SK-N-SH (cell line): ENCODE measurements at places on chromosomes 16 and 17.

GRCh38 chr17:48335858-48336500 is 94.0 kb downstream of the SKAP1 start:
- peak; percentile 34 for DNase-seq

- DNase-seq: peak; percentile 79
Observed at GRCh38 chr16:15857724-15858560, 1.1 kb upstream of the MYH11 start.

- no peak for DNase-seq
Observed at GRCh38 chr16:11783319-11784037, 13.6 kb downstream of the ZC3H7A start.

- no peak for DNase-seq
Observed at GRCh38 chr17:17545031-17545820, 46.3 kb downstream of the PEMT start.

- DNase-seq: no peak
Observed at GRCh38 chr16:79805621-79806020, 205.1 kb upstream of the MAF start.

GRCh38 chr17:56540836-56541235 is 52.7 kb upstream of the NOG start:
- DNase-seq: no peak

DNA sequence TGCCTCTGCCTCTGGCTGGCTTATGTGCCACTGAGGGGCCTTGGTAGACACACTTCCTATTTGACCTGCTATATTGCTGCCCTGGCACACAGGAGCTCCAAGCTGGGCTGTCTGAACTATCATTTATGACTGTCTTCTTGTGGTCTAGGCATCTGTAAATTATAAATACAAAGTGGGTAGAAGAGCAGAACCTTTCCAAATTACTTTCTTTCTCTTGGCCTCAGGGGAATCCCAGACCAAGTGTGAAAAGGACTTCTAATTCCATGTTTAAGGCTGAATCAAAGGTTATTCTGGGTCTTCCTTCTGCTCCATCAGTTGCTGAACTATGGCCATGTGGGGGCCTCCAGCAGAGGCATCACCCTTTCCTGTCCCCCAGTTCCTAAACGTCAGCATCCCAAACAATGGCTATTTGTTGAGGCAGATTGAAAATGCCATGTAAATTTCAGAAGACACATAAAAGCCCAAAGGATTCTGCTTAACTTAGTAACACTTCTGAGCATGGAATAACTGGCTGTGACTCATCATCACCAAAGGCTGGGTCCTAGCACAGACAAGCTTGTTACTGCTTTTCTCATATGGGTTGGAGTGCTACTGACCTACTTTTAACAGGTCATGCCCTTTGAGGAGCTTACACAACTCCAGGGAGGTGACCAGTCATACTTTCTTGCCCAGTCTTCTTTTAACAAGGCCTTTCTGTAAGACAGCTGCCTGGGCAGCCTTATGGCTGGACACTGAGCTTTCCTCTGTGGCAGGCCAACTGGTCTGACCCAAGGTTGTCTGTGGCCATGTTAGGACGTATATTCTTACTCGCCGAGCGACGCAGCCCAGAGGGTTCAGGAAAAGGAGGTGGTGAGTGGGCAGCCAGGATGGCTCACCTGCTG is 154.8 kb downstream of the VPS53 start:
- DNase-seq: no peak

DNA sequence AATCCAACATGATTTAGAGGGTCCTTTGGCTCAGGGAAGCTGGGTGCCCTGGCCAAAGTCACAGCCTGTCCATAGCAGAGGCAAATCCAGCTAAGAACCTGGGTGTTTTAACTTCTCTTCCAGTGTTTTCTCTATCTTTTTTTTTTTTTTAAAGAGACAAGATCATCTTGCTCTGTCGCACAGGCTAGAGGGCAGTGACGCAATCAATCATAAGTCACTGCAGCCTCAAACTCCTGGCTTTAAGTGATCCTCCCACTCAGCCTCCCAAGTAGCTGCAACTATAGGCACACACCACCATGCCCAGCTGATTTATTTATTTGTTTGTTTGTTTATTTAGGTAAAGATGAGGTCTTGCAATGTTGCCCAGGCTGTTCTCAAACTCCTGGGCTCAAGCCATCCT is 14.8 kb upstream of the GRIN2A start:
- DNase-seq: no peak

DNA sequence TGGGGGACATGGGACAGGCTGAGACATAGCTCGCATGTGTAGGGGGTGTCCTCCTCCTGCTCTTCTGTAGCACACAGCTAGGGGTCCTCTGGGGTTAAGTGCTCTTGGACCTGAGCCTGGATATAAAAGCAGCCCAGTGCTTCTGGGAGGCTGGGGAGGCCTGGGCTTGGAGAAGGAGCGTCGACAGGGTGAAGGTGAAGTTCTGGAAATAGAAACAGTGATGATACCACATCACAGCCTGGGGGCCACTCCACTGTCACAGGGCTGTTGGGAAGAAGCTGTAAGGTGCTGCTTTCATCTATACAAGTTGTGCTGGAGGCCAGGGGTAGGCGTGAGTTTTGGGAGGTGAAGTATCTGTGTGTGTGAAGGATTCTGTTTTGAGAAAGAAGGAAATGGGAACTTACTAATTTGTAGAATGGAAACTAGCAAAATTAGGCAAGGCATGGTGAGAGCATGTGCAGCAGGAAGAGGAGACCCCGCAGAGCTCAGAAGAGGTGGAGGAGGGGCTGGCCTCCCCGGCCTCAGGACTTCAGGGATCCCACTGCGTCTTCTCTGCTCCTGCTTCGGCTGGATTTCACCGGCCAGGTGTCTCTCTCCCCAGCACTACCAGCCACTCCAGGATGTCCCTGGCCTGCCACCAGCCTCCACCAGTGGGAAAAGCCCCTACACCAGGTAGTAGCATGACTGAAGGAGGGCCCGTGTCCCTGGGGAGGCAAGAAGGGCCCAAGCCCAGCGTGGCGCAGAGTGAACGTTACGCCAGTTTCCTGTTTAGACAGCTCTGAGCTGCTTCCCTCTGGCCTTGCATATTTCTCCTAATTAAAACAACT is 19.4 kb downstream of the PLCG2 start:
- no peak for DNase-seq

DNA sequence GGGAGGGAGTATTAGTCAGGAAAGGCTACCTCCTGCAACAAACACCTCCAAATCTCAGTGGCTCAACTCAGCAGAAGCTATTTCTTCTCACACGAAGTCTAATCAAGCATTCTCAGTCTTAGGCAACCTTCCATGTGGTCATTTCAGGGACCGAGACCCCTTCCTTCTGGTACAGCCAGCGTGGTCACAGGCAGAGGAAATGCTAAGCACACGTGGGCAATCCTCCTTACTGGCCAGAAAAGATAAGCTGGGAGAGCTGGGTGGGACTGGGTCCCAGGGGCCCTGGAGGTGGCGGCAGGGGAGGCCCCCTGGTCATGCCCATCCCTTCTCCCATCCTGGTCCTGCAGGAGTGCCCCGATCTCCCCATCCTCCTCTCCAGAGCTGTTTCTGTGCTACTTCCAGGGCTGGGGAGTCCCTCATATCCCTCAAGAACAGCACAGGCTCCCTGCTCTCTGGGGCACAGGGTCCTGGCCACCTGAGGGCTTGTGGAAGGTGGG is 5.7 kb upstream of the CX3CL1 start:
- no peak for DNase-seq

- no peak for DNase-seq
Observed at GRCh38 chr17:42783062-42783790, 2.8 kb downstream of the WNK4 start.

DNA sequence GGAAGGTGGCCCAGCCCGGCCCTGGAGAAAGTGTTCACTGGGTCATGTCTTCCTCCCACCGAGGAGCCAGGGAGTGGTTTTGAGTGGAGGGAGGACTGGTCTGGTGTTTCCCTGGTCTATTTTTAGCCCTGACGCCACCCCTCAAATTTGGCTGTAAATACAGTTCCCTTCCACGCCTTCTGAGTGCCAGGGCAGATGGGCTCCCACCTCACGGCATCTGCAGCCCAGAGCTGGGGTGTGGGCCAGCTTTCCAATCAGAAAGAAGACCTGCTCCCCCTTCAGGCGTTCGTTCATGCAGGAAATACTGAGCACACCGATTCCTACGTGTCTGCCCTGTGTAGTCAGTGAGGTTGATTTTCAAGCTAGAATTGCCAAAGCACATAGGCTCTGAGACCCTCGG is 53.7 kb downstream of the SNX20 start:
- peak; percentile 42 for DNase-seq

- DNase-seq: no peak
Observed at GRCh38 chr17:17938388-17939107, 33.7 kb downstream of the TOM1L2 start.

- no peak for DNase-seq
Observed at GRCh38 chr17:27345141-27345904, 51.4 kb downstream of the WSB1 start.

GRCh38 chr17:337453-337852 is 15.2 kb downstream of the RPH3AL start:
- DNase-seq: no peak

- peak; percentile 85 for DNase-seq
Observed at GRCh38 chr16:3443108-3444031, at the start of the genes NAA60 and ZNF597. TSS of gene NAA60 (plus strand) at chr16:3443680. CDS start at chr16:3476228, 32,548 bp downstream. TSS of gene ZNF597 (minus strand) at chr16:3443504. CDS start at chr16:3443153, 351 bp downstream.

- DNase-seq: no peak
Observed at GRCh38 chr17:18981642-18982424, 22.7 kb downstream of the FAM83G start.

DNA sequence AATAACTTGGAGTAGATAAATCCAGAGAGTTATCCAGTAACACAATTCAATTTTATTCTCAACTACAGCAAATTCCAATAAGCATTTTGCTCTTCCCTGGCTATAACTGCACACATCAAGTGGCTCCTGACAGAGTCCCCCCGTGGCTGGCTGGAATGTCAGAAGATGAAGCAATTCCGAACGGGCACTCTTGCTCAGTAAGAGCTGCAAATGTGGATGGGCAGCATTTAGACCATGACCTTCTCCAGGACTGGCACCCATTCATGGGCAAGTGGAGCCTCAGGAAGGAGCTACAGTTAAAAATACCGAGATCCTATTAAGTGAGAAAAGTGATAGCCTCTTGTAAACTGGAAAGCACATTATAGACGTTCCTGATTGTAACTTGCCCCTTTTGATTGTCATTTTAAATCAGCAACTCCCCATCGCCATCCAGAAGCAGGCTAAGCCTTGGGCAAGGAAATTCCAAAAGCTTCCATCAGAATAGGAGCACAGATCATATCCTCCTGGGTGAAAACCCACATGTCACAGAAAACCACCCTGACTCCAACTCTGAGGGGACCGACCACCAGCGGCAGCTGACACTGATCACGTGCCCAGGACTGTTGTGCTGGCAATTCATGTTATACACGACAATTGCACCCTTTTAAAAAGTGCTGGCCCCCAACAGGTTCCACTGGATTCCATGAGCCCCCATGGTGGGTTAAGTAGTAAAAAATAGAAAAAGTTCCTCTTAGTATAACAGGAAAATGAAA is 7.1 kb downstream of the UBE2O start:
- no peak for DNase-seq

GRCh38 chr17:29710520-29710884 is 87.8 kb upstream of the CORO6 start:
- DNase-seq: no peak

- no peak for DNase-seq
Observed at GRCh38 chr16:84820305-84820684, 510 bp downstream of the CRISPLD2 start.

GRCh38 chr16:49200223-49200820 is 81.3 kb downstream of the CBLN1 start:
- no peak for DNase-seq

- DNase-seq: peak; percentile 44
Observed at GRCh38 chr17:80109713-80110446, 8.5 kb downstream of the GAA start.

DNA sequence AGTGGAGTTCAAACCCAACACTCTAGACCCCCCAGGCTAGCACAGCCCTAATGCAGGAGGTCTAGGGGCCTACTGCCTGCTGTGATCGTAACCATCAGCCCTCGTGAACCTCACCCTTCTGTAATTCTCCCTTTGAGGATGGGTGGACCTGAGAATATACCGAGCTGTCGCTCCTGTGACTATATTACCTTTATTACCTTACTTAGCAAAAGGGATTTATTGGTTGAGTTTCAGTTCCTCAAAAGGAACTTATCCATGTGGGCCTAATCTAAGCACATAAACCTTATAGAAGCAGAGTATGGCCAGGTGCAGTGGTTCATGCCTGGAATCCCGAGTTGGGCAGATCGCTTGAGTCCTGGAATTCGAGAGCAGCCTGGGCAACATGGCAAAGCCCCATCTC is 19.2 kb upstream of the EMP2 start:
- no peak for DNase-seq

- DNase-seq: no peak
Observed at GRCh38 chr16:3992297-3993051, 112.0 kb upstream of the CREBBP start.

- DNase-seq: no peak
Observed at GRCh38 chr17:59616253-59616920, 3.3 kb upstream of the CLTC start.

GRCh38 chr17:80834893-80835275 is 156.8 kb upstream of the CHMP6 start:
- DNase-seq: no peak

GRCh38 chr16:76668207-76668725 is 391.1 kb downstream of the CNTNAP4 start:
- DNase-seq: no peak

- DNase-seq: no peak
Observed at GRCh38 chr17:64130559-64131001, 636 bp upstream of the ERN1 start.

GRCh38 chr16:14452066-14452465 is 178.0 kb downstream of the PARN start:
- no peak for DNase-seq

DNA sequence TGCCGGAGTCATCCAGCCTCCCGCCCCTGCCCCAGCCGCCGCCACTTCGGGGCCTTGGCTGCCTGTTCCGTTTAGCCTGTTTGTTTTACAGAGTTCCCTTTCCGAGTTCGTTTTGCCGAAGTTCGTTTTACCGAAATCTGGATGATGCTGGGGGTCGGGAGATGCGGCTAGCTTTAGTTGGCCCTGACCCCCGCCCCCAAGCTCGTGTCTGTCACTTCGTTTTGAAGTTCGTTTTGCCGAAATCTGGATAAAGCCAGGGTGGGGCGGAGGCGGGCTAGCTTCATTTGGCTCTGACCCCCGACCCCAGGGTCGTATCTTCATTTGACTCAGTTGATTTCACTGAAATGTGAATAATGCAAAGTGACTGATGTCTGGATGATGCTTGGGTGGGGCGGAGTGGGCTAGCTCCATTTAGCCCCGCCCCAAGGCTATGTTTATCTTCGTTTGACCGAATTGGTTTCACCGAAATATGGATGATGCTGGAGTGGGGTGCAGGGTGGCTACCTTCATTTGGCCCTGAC is 591 bp downstream of the PSMD7 start:
- peak; percentile 56 for DNase-seq

DNA sequence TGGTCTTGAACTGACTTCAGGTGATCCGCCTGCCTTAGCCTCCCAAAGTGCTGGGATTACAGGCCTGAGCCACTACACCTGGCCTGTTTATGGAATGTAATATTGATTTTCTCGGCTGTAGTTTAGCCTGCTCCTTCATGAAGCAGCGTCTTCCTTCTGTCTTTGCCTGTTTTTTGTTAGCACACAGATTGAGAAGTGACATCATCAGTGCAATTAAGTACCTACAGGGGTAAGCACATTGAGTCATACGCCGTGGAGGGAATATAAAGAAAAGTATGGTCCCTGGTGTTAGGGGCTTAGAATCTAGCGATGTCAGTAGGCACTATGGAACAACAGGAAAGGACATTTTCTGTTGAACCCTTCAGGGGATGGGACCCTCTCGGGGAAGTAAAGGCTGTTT is 48.7 kb upstream of the SEC14L1 start:
- DNase-seq: no peak
